Fibroblast of skin of left quadriceps (primary cell): ENCODE measurements at places on chromosomes 16 and 17.

GRCh38 chr16:70682239-70683145 is 3.4 kb downstream of the MTSS2 start:
- no peak for DNase-seq

DNA sequence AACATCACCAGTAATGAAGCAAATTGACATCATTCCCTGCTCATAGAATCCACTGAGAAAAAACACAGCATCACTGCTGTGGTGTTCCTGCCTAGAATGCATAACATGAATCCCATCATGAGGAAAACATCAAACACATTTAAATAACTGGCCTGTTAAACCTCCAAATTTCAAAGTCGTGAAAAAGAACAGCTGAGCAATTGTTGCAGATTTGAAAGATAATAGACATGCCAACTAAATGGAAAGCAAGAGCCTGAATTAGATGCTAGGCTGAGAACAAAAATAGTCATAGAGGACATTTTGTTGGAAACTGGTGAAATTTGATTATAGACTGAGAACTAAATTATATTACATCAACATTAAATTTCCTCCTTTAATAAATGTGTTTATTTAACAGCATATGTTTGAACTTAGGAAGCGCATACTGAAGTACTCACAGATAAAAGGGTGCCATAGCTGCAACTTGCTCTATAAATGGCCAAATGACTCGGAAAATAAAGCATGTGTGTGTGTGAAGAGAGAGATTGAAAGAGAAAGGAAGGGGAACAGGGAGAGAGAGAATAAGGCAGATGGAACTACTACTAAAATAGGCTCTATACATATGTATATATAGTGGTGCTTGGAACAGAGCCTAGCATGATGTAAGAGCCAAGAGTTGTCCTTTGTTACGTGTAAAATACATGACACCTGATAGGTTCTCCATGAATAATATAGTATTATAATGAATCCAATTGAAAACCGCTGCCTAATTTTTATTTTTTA is 305.0 kb upstream of the MON1B start:
- DNase-seq: no peak

GRCh38 chr16:7013990-7014389 is 318.7 kb upstream of the RBFOX1 start:
- no peak for DNase-seq

- DNase-seq: no peak
These were observed 23.4 kb downstream of the HAPSTR1 start for GRCh38 chr16:9114842-9115241.

DNA sequence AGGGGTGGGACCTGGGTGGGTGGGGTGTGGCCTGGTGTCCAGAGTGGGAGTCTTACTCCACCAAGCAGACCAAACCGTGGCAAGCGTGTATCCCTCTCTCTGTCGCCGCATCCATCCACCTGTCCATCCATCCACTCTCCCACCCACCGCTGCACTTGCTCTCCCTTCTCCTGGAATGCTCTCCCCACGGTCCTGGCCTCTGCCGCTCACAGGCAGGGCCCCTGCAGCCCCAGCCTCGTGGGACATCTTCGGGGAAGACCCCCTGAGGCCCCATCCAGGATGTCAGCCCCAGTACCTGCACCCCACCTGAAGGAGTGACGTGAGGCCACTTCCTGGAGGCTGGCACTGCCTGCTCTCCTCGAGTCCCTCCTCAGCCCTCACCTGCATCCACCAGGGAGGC is 189.5 kb upstream of the GSE1 start:
- DNase-seq: no peak

- no peak for DNase-seq
These were observed 117.2 kb downstream of the CYLD start for GRCh38 chr16:50858877-50859627.

DNA sequence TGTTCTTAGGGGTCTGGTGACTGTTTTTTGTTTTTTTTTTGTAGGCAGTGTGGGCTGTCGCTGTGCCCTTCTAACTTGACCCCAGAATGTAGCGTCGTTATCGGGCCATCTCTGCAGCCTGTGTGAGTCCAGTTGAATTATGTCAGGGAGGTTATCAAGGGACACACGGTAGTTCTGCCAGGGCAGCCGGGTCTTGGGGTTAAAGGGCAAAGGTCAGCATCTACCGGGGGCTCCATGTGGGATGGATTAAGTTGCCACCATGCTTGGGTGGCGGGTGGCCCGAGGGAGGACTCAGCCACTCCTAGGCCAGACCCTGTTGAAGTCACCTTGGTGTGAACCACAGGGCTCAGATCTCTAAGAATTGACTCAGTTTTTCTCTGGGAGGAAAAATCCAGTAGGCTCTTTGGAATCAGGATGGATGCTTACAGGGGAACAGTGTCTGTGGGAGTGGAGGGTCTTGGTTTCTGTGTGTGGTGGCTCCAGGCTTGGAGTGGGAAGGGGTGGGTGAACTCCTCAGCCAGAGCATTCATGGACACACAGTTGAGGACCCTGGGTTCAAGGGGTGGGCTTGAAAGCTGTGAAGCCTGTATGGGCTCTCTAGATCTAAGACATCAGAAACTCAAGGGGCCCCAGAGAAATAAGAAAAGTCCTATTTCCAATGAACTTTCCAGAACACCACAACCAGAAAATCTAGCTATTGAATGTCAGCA is 191.7 kb downstream of the IRF8 start:
- DNase-seq: no peak

DNA sequence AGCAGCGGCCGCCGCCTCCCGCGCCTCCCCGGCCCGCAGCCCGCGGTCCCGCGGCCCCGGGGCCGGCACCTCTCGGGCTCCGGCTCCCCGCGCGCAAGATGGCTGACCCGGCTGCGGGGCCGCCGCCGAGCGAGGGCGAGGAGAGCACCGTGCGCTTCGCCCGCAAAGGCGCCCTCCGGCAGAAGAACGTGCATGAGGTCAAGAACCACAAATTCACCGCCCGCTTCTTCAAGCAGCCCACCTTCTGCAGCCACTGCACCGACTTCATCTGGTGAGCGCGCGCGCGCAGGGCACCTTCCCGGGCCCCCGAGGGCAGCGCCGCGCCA is 258 bp downstream of the PRKCB start:
- DNase-seq: no peak

GRCh38 chr17:82602487-82602886 is 45.8 kb downstream of the WDR45B start:
- DNase-seq: no peak

DNA sequence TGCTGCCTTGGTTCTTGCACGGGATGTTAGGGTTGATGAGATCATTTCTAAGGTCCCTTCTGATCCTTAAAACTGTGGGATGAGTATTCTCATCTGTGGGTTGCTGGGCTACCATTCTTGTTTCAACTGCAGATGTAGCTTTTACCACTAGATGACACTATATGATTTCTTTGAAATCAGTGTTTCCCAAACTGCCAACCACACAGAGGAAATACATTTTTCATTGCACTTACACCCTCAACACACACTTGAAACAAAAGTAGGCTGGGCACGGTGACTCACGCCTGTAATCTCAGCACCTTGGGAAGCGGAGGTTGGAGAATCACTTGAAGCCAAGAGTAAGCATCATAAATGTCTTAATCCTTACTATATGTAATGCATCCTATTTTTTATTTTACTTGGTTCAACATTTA is 15.3 kb downstream of the LCMT1 start:
- DNase-seq: peak; percentile 54

DNA sequence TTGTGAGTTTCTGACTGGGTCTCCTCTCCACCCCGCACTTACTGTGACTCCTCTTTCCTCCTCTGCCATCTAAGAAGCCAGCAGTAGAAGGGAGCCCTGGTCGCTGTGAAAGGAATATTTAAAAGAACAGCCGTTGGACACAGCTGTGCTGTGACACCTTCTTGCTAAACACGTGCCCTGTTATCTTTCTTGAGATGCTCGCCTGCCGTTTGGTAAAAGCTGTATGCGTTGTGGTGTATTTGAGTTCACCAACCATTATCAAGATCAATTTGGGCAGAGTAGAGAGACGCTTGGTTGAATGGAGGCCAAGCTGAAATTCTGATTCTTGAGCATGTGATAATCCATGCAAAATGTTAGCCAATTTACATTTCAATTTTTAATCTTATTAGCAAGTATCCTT is 3.8 kb downstream of the GID4 start:
- DNase-seq: no peak

- DNase-seq: no peak
These were observed 351.6 kb upstream of the ZFHX3 start for GRCh38 chr16:73399486-73399885.

DNA sequence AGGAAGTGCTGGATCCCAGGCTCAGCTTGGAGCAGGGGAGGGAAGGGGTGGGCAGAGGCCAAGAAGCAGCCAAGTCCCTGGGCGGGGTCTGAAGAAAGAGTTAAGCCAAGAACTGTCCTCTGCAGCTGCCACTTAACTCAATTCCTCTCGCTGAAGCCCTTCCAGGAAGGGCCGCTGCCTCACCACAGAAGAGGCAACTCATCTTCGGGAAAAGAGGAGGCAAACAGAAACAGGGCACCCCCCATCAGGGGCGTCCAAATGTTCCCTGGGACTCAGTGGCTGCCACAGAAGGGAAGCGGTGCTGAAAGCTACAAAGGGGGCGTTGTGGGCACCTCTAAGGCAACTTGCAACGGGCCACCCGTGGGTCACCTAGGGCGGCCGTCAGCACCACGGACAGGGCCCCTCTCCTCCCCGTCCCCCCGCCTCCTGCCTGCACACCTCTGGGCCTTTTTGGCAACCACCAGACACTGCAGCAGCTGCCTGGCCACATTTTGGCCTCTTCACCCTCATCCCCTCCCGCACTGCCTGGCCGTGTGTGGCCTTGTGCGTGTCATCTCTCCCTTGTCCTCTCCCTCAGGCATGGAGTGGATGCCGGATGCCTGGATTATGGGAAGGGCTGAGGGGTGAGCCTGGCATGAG is 2.5 kb downstream of the TLCD3B start:
- no peak for DNase-seq

DNA sequence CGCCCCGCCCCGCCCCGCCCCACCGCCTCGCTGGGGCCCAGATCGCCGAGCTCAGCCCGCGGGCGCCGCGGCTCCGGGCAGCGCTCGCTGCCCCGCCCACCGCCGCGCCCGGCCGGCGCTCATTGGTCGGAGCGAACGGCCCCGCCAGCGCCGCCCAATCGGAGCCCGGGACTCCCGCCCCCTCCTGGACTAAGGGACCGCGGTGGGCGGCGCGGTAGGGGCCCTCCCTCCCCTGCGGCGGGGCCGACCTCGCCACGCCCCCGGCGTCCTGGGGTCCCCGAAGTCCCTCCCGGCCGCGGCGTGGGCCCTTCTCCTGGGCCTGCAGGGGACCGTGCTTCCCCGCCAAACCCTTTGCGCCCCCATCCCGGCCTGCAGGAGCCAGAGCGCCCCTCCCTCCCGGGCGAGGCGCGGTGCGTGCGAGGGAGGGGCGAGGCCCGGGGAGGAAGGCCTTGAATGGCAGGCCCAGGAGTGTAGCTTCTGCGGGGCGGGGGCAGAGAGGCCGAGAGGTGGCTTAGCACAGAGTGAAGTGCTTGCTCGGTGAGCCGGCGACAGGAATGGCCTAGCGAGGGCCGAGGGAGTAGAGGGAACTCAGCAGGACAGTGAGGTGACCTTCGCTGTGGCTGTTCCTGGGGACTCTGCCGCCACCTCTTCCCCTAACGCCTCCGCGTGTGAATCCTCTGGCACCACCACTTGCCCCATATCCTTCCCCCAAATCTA is at the start of gene CAMKK1:
Gene CAMKK1, minus strand, starts transcription at position 51 of the 717 bp plus-strand sequence. CDS start 7,366 bp downstream, outside the sequence.
- peak; percentile 67 for DNase-seq

- no peak for DNase-seq
These were observed 2.9 kb upstream of the CACNG3 start for GRCh38 chr16:24253192-24253591.

DNA sequence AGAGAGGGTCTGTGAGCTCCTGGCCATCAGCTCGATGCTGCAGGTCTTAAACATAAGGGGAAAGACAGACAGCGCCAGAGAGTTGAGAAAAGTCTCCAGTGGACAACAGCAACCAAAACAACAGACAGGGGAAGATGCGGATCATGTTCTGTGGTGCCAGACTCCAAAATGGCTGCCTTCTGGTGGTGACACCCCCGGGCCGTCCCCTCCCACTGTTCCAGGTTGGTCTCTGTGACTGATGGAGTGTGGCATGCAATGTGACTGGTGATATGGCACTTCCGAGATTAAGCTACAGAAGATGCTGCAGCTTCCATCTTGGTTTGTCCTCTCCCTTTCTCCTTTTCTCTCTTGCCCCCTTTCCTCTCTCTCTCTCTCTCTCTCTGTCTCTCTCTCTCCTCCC is 40.4 kb upstream of the RBFOX3 start:
- DNase-seq: no peak

- DNase-seq: no peak
These were observed 2.2 kb upstream of the PHLPP2 start for GRCh38 chr16:71726476-71727315.

DNA sequence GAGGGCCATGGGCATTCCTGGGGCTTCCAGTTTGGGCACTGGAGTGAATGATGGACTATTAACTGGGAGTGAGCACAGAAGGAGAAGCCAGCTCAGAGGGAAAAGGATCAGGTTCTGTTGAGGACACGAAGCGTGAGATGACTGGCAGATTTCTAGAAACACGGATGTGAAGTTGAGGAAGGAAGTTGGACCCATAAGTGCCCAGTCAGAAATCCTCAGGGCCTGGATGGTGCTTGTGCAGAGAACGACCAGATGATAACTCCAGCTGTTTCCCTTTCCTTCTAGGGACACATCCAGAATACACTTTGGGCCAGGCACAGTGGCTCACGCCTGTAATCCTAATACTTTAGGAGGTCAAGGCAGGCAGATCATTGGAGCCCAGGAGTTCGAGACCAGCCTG is 23.3 kb upstream of the ANKRD40CL start:
- DNase-seq: no peak

DNA sequence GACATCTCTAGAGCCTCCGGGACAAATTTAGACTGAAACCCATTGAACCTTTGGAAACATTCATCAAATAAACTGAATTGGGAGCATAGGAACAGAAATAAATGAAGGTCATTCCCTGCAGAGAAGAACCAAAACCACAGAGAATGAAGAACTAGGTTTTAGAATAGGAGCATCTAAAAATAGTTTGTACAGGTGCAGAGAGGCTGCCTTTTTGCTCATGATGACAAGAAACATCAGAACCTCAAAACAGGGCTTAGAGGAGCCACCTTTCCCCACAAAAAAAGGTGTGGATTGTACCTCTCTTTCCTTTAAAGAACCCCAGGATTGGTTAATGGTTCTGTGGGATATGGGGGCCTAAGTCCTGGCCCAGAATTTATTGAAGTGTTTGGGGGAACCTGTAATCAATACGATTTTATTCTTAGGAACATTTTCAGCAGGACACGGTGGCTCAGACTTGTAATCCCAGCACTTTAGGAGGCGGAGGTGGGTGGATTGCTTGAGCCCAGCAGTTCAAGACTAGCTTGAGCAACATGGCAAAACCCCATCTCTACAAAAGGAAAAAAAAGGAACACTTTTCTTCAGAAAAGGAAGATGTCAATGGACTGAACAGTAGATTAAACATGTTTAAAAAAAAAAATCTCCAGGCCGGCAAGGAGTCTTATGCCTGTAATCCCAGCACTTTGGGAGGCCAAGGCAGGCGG is 37.7 kb upstream of the SLC47A1 start:
- no peak for DNase-seq

- DNase-seq: no peak
These were observed 51.3 kb downstream of the FTO start for GRCh38 chr16:53755026-53755910.

DNA sequence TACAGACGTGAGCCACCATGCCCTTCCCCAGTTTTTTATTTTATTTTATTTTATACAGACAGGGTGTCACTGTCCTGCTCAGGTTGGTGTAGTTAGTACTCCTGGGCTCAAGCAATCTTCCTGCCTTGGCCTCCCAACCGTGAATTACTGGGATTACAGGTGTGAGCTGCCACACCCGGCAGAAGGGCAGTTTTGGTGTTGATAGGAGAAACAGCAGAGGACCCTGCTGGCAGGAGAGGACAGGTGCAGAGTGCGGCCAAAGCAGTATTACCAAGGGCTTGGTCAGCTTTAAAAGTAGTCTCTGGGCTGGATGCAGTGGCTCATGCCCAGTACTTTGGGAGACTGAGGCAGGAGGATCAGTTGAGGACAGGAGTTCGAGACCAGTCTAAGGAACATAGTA is 22.9 kb downstream of the FOXK2 start:
- no peak for DNase-seq
